SK-N-DZ (cell line): ENCODE measurements at places on chromosomes 2 and 18.
A peak's percentile ranks its signal among the peaks of the same experiment; 100 is the strongest.

GRCh38 chr2:120693121-120693520 is 42.5 kb upstream of the GLI2 start:
- no peak for DNase-seq

DNA sequence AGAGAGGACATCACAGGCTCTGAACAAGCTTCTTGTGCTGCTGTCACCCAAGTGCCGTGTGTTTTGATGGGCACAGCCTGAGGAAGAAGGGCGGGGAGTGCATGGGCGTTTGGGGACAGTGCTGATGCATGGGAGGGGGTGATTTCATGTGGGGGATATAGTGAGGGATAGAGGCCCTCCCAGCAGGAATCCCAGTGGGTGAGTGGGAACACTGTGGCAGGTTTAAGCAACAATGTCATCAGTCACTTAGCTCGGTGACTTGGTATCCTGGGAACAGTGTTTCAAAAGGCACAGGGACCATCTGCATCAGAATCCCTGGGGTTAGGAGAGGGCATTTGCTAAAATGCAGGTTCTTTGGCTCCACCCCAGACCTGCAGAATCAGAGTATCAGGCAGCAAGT is 609 bp downstream of the SIGLEC15 start:
- no peak for DNase-seq

DNA sequence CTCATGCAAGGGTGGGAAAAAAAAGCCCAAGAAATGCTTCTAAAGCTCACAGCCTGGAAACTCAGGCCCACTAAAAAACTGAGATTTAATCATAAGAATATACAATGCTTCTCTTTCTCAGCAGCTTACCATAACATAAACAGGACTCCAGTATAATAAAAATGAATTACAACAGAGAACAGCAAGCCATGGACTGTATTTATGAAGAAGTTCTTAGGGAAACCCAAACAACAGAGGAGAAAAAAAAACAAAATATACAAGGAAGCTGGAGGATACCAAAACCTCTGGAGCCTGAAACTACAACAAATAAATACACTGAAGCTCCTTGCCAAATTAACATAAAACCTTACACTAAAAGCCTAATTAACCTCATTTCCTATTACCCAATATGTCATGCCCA is 187.8 kb downstream of the RDH14 start:
- no peak for DNase-seq

DNA sequence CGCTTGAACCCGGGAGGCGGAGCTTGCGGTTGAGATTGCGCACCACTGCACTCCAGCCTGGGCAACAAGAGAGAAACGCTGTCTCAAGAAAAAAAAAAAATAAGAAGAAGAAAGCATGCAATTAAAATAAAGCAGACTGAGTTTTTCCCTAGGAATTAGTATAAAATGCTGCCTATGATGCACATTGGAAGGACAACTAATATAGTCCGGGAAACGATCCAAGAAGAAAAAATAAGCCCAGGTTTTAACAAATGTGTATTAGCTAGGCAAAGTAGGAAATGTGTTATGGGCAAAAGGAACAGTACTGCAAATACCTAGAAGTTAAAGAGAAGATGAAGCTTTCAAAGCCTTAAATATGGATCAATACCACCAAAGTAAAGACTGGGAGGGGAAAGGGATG is 64.0 kb downstream of the SPIRE1 start:
- no peak for DNase-seq

DNA sequence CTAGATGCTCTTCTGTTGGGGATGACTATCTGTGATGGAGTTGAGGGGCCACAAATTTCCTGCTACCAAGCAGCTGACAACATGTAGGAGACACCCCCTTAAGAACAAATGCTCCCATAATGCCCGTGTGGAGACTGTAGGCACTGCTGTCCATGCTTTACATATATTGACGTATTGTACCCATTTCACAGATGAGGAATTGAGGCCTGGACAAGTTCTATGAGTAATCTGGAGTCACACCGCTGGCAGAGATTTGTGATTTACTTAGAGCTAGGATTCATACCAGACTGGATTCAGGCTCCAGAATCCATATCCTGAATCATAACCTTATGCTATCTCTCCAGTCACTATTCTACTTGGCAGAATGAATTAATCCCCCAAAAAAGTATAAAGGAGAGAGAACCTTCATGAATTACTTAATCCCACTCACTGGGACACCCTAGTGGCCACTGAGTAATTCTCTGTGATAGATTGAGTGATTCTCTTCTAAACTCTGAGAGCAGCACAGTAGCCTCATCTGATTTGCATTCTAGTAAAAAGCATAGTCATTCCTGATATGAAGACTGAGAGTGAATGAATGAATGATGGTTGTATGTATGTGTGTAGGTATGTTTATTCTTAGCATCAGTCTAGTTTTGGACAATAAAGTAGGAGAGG is 460.7 kb upstream of the MEIS1 start:
- DNase-seq = no peak

DNA sequence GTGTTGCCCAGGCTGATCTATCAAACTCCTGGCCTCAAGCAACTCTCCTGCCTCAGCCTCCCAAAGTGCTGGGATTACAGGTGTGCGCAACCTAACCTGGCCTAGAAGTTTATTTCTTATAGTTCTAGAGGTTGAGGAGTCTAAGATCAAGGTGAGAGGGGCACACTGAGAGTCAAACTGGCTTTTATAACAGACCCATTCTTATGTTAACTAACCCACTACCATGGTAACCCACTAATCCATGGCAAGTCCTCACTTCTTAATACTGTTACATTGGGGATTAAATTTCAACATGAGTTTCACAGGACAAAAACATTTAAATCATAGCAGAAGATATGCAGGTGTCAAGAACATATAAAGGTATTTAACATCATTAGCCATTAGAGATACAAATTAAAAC is 50.6 kb downstream of the MDH1 start:
- no peak for DNase-seq

DNA sequence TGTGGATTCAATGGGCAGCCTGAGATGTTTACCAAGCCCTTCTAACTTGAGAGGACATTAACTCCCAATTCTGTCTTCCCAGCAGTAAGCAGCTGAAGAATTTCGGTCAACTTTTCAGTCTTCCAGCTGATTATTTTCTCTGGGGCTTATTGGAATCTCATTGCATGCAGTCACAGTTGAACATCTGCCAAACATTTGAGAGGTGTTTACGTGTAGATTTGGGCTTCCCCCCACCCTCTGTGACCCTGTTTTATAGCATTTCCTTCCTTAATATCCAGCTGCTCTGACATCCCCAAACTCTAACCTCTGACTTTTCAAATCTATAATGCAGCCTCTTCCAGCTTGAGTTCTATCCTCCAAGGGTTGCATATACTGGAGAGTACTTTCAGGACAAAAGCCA is 16.5 kb upstream of the VIT start:
- no peak for DNase-seq

- DNase-seq = no peak
Measured at GRCh38 chr2:5982903-5983265, 290.7 kb downstream of the SOX11 start.

DNA sequence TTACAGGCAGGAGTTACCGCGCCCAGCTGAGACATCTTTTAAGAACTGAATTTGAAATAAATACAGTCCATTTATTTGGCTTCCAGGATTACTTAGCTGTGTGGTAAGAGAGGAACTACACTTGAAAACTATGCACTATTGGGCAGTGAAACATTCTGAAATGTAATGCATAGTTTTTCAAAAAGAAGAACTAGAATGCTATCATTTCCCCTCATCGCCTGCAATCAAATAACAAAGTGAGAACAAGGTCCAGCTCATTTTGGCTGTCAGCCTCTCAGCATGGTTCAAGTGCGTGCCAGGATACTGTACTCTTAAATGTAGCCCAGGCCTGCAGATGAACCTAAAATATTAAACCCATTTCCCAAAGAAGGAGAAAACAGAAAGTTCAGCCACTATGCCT is 76.6 kb upstream of the ARL5A start:
- DNase-seq = no peak

DNA sequence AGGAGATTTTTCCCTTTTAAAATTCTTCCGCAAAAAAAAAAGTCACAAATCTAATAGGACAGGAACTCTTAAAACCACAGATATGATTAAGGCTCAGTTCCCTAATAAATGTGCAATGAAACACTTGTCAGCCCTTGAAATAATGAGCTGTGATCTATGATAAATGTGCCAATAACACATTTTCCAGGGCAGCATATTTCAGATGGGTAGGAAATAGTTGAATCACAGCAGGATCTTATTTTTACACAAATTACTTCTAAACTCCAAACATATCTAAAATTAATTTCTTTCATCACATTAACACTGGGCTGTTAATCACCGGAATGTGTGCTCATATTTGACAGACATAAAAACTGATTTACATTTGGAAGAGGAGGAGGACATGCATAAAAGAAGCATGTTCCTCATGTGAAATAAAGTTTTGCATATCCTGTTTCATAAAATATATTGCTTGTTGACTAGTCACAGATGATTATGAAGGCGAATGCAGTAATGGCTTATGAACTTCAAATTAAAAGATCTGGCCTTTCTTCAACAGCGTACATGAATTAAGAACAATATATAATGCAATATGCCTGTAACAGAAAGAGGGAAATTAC is 281.4 kb downstream of the PAX3 start:
- no peak for DNase-seq

- no peak for DNase-seq
Measured at GRCh38 chr2:239223310-239224198, 177.3 kb downstream of the HDAC4 start.

- peak; percentile 33 for DNase-seq
Measured at GRCh38 chr2:12685145-12685544, 31.6 kb upstream of the TRIB2 start.

- no peak for DNase-seq
Measured at GRCh38 chr2:1664698-1665097, 79.6 kb downstream of the PXDN start.

DNA sequence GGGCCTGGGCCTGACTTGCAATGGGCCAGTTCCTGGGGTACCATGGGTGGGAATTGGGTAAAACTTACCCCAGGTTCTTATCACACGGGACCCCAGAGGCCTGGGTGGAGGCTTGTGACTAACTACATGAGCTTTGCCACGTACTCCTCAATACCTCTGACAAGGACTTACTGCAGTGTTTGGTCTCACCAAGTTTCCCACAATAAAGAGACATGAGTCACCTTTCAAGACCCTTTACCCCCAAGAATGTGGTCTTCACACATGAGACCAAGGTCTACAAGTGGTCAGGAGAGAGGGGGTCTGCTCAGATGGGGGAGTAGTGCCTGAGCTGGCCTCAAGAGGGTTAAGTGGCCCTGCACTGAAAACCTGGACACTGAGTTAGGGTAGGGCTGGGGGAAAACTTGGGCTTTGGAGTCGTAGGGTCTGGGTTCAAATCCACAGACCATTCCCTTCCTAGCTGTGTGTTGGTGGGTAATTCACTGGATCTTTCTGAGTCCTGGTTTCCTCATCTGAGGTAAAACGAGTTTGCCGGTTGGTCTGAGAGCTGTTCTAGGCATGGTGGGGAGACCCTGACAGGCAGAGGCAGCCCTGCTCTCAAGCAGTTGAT is 2.0 kb upstream of the GNLY start:
- no peak for DNase-seq

- DNase-seq = no peak
Measured at GRCh38 chr2:44956843-44957242, 15.3 kb downstream of the SIX3 start.

- DNase-seq = no peak
Measured at GRCh38 chr2:122528958-122529705, 773.7 kb downstream of the TSN start.

GRCh38 chr2:146077156-146077555 is 1557.2 kb upstream of the ZEB2 start:
- no peak for DNase-seq

- no peak for DNase-seq
Measured at GRCh38 chr2:219037783-219038499, 3.4 kb downstream of the CFAP65 start.

GRCh38 chr2:156343096-156343939 is 10.8 kb upstream of the NR4A2 start:
- no peak for DNase-seq

DNA sequence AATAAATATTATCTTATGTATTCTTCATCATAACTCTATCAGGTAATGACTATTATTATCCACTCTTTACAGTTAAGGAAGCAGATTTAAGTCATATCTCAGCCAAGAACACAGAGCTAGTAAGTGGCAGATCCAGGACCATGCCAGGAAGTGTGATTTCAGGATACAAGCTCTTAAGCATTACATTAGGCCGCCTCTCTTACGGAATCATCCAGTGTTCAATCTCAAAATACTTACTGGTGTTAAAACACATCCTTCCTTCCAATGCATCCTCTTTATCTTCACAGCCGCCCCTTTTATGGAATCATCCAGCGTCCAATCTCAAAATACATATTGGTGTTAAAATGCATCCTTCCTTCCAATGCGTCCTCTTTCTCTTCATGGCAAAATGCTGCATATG is 14.7 kb upstream of the RGPD4 start:
- DNase-seq = no peak

DNA sequence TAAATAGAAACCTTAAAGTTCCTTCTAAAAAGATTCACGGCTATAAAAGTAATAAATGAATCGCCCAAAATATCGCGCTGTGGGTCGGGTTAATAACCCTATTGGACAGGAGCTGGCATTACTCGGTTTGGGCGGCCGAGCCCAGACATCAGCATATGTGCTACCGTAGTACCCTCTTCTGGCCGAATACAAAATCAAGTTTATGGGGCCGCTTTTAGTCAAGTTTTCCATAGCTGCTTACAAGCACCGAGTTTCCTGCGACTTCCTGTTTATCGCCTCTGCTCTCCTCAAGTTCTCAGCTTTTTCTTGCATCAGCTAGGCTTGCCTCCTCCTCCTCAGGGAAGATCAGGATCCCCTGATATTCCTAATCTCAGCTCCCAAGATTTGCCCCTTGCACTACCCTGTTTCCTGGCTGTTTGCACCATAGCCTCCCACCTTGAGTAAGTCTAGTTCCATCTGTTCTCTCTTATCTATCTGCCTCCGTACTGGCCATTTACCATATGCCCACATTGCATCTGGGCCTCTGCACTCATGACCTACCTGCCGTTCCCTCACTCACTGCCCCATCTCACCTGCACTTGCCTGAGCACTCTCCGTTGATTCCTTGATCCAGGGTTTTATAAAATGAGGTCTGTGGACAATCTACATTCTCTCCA is 56.1 kb downstream of the SLC35F5 start:
- no peak for DNase-seq

DNA sequence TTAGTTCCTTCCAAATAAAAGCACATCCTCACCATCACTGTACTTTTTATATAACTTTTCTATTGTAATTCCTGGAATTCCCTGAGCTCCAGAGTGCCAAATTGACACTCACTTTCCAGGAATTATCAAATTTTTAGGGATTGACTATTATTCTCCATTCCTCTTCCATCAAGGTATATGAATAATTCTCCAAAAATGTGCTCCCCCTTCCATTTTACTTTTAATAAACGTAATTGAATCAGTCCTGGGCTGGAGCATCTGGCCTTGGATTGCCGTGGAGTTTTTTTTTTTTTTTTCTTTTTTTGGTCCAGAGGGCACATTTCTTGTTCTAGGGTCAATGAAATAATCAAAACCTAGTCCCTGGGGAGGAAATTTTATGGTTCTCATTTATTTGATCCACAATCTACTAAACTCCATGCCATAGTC is 304.3 kb downstream of the CDCA7 start:
- DNase-seq = no peak
